ENCODE measurements at places on chromosomes 4 and X.

- no peak for DNase-seq
Observed at GRCh38 chrX:151695583-151696340, 504 bp downstream of the PRRG3 start.

GRCh38 chr4:10267066-10267465 lies 150.5 kb upstream of the WDR1 start:
- no peak for DNase-seq

DNA sequence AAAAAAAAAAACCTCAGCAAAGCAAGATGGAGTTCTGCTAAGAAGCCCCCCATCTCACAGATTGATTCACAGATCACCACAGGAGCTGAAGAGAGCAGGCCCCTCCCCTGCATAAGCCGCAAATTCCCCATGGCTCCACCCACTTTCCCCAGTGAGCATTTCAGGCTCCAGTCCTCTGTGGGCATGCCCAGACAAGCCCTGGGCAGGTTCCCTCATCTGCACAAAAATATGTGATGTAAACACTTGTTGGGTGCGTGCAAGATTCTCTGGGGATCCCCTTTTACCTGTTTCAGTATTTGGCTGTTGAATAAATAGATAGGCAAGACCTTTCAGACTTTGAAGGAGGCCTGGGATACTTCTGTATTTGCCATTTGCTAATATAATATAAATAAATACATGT lies 514.3 kb downstream of the PCDH7 start:
- DNase-seq: no peak

GRCh38 chr4:186020793-186021407 lies 48.1 kb upstream of the TLR3 start:
- no peak for DNase-seq

DNA sequence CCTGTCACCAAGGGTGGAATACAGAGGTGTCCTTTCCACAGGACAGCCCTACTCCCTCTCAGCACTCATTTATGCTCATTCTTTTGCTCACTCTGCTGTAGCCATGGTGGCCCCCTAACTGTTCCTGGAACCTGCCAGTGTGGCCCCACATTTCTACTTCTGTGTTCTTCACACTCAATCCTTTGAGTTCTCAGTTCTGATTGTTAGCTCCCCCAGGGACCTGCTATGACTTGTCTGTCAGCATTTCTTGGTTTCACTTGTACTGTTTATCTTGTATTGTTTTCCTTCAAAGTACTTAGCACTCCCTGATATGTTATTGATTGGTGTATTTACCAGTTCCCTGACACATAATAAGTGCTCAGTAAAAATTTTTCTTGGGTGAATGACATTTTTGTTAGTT lies 14.9 kb downstream of the VBP1 start:
- DNase-seq: no peak

- DNase-seq: no peak
Observed at GRCh38 chr4:38368613-38369012, 295.4 kb upstream of the KLF3 start.

- DNase-seq: no peak
Observed at GRCh38 chr4:151329217-151330007, 4.0 kb upstream of the SH3D19 start.

- DNase-seq: no peak
Observed at GRCh38 chr4:39362827-39363226, 3.3 kb downstream of the RFC1 start.

- DNase-seq: no peak
Observed at GRCh38 chr4:100870940-100871772, 353.3 kb upstream of the EMCN start.

DNA sequence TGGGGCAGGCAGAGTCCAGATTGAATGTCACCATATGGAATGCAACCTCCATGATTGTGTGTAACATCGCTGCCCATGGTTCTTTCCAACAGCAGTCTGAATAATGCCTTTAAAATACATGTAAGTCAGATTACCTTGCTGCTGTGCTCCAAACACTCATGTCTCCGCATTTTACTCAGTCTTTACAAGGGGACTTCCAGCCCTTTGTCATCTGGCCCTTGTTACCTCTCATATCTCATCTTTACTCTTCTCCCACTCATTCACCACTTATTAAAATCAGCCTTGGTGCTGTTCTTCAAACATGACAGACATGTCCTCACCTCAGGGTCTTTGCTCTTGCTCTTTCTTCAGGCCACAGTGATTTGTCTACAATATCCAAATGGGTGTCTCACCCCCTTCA lies 200.4 kb upstream of the GYPA start:
- DNase-seq: no peak

- DNase-seq: no peak
Observed at GRCh38 chr4:188162698-188163097, 23.5 kb downstream of the TRIML1 start.

DNA sequence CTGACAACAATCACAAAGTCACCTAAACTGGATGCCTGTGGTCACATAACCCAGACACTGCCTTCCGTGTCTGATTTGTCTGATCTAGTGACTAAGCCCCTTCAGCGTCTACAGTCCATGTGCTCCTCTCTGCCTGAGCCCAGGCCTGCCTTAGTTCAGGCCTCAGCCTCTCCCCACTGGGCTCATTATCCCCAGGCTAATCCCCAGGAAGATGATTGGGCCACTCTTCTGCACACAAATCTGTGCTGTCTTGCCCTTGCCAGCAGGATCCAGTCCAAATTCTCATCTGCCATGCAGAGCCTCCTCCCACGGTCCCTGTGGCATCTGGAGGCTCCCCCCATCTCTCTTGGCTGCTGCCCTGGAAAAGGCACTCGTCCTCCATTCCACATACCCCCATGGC lies 96.5 kb downstream of the SLC2A9 start:
- DNase-seq: no peak

GRCh38 chr4:125773931-125774330 lies 459.2 kb downstream of the FAT4 start:
- DNase-seq: no peak

DNA sequence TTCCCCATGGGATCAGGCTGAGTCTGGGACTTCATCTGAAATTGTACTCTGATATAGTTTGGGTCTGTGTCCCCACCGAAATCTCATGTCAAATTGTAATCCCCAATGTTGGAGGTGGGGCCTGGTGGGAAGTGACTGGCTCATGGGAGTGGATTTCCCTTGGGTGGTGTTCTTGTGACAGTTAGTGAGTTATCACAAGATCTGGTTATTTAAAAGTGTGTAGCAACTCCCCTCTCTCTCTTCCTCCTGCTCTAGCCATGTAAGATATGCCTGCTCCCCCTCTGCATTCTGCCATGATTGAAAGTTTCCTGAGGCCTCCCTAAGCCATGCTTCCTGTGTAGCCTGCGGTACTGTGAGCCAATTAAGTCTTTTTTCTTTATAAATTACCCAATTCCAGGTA lies 61.0 kb downstream of the RASGEF1B start:
- DNase-seq: no peak

DNA sequence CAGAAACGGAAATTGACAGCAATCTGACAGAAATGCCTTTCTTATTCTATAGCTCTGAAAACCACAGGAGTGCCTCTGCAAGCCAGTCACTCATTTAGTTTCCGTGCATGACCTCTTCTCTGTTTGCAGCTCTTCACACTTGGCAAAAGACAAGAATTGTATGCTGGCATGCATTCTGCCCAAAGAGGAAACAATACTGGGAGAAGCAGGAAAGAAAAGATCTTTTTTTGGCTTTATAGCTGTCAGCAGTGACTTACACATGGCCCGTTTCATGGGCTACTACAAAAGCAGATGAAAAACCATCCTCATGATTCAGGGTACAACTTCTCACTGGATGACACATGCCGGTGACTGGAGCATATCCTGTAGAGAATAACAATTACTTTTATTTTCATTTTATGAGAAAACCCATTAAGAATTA lies 249.4 kb downstream of the ADAMTS3 start:
- DNase-seq: no peak

DNA sequence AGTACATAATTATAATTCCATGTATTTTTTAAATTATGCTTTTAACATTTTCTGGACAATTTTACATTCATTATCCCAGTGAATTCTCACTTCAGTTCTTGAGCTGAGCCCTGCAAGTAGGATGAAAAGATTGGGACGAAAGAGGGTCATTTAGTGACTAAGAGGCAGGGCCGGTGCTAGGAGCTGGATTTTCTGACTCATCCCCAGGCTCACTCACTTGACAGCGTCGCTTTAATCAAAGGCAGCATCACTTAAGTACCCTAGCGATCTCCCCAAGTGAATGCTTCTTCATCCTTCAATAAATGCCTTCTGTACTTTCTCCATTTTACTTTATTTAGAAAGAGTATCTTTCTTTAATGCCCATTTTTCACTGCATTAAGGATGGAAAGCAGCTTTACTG lies 263.6 kb downstream of the HS3ST1 start:
- DNase-seq: no peak

DNA sequence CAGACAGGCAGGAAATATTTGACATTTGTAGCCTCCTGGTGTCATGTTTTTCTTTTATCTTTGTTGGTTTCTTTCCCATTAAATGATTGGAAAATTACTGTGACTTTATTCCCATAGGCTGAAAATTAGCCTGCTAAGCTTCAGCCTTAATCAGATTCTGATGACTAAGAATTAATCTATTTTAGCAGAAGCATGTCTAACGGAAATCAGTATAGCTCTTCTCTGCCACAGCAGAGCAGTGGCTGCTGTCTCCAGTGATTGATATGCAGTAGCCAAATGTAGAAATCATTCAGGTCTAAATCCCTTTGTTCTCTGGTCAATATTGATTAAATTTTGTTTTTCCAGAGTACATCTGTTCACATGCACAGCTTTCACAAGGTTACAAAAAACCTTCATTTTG lies 199.3 kb downstream of the GC start:
- DNase-seq: no peak

GRCh38 chr4:61277785-61278760 lies 77.9 kb downstream of the ADGRL3 start:
- DNase-seq: no peak

- DNase-seq: no peak
Observed at GRCh38 chr4:149441338-149441737, 374.3 kb downstream of the IQCM start.

- DNase-seq: no peak
Observed at GRCh38 chrX:136941396-136942337, 61.1 kb upstream of the RBMX start.

- DNase-seq: no peak
Observed at GRCh38 chr4:25759101-25759500, 103.5 kb downstream of the SLC34A2 start.

GRCh38 chr4:78167510-78167909 lies 110.4 kb downstream of the FRAS1 start:
- no peak for DNase-seq

- DNase-seq: no peak
Observed at GRCh38 chr4:97475621-97476020, 667.7 kb downstream of the STPG2 start.

DNA sequence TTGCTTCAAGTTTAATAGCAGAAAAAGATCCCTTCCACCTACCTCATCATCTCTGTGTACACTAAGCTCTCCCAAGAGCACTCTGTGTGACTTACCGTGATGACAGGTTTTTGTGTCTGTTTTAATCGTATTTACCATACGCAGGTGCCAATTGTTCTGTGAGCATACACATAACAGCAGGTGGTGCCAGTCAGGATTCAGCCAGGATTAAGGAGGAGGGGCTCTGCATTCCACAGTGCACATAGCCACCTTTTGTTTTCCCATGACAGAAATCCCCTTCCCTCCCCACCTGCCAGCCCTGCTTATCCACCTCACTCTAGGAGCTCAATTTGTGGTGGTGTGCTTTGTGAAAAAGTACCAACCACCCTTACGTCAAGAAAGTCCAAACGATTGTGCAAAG lies 14.8 kb downstream of the ANK2 start:
- no peak for DNase-seq

- DNase-seq: no peak
Observed at GRCh38 chr4:39698424-39699009, 581 bp downstream of the UBE2K start.

DNA sequence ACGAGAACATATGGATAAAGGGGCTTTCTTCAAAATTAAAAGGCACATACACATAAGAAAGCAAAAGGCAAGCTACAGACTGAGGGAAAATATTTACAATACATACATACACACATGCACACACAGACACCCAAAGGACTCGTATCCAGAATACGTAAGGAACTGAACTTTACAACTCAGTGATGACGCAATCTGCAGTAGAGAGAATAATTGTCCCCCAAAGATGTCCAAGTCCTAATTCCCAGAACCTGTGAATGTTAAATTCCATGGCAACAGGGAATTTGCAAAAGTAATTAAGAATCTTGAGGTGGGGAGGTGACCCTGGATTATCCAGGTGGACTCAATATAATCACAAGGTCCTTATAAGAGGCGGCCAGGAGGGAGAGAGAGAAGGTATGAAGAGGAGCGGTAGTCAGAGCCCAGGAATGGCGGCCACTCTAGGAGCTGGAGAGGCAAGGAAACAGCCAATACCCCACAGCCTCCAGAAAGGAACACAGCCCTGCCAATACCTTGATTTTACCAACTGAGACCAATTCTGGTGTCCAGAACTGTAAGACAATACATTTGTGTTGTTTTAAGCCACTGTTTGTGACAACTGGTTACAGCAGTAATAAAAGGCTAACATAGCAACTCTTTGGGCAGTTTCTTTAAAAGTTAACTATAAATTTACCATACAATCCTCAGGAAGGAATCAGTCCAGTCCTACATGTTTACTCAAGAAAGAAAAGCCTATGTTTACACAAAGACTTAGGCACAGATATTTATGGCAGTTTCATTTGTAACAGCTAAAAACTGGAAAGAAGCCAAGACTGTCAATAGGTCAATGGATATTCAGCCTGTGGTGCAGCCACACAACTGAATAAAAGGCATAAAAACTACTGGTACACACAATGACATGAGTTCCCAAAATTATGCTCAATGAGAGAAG lies 27.3 kb upstream of the STS start:
- DNase-seq: no peak

DNA sequence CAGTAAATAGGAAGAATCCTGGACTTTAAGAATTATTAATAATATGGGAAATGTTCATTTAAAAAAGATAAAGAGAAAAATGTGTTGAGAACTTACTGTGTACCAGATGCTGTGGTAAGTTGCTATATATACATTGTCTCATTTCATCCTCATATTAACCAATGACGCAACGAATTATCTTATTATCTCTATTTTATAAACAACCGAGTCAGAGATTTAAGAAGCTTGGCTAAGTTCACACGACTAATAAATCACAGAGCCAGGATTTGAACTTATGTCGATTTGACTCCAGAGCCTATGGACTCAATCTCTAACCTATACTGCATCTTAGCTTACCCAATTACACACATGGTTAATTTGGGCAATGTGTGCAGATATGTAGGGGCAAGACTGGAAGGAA lies 15.5 kb upstream of the DCTD start:
- no peak for DNase-seq

GRCh38 chr4:148998719-148999118 lies 556.5 kb upstream of the NR3C2 start:
- no peak for DNase-seq

DNA sequence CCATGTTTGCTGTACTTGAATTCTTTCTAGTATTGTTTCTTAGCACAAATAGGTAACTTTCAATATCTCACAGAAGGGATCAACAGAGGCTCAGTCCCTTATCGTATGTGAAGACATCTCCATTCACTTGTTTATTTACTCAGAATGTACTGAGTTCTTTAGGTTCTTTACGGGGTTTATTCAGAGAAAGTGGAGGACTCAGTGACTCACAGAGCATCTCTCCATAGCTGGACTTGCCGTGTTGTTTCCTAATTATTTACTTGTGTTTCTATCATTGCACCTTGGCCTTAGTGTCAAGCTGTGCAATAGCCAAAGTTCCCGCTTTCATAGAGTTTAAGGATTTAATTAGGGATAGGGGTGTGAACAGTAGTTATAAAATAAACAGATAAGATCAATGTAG lies 57.1 kb downstream of the RHOH start:
- DNase-seq: no peak

All from GM12891 (cell line).